ENCODE measurements at places on chromosomes 4 and X. TPM values are rescaled to one million over a fixed set of nuclear protein-coding genes. Genes with fewer than 3 reads are reported as not detected.

TLR8 gene
- not detected for total RNA-seq

BRS3 gene
- not detected for total RNA-seq

BTC gene
- not detected for total RNA-seq

GPR82 gene
- total RNA-seq: 0.38 TPM

ZNF630 gene
- total RNA-seq: 1.9 TPM

TLR7 gene
- total RNA-seq: 0.13 TPM

GRCh38 chrX:27976284-27976683 lies 5.0 kb downstream of the DCAF8L1 start:
- no peak for DNase-seq

DNA sequence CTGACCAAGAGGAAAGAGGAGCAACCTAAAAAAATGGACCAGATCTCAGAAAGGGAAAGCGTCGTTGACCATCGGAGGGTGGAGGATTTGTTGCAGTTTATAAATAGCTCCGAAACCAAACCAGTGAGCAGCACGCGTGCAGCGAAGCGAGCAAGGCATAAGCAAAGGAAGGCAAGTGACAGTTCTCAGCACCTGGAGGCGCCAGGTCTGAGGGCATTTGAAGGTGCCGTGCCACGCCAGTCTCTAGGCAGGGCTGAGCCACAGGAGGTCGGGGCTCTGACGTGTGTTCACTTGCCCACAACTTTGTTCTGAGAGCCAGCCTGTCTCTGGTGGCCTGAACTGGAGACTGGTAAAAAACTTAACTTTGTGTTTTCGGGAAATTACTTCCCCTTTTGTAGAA lies 59.7 kb downstream of the TNIP2 start:
- DNase-seq: no peak

GRCh38 chr4:8328866-8329559 lies 59.5 kb downstream of the HTRA3 start:
- DNase-seq: no peak

DNA sequence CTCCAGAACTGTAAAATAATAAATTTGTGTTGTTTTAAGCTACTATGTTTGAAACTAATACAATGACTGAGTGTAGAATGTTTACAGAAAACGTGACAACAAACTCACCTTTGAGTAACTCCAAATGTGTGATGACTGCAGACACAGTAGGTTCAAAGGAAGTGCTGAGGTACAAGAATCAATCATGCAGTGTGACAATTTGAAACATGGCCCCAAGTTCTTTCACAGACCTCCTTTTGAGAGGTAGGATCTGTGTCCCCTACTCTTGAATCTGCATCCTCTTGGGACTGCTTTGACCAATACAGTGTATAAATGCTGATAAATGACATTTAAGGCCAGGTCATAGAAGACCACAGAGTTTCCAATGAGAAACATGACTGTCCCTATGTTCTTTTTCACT lies 667.7 kb upstream of the DIPK2B start:
- no peak for DNase-seq

GRCh38 chrX:48083706-48084105 lies 12.3 kb upstream of the ZNF630 start:
- DNase-seq: no peak
